ENCODE measurements at places on chromosomes 2 and 18.

DNA sequence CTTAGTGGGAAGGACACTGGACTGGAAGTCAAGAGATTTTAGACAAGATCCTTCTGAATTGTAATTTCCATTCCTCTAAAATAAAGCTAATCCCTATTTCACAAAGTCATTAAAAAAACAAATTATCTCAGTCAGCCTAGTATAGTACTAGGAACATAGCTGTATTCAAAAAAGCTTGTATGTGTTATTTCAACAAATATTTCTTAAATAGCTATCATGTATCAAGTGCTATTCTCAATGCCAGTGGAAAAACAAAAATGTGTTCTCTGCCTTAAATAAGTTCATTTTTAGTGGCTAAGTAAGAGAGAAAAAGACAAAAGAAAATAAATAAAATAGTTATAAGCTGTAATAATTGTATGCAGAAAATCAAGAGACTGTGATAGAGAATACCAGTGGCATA lies 541.8 kb upstream of the CDH2 start:
- no peak for DNase-seq

DNA sequence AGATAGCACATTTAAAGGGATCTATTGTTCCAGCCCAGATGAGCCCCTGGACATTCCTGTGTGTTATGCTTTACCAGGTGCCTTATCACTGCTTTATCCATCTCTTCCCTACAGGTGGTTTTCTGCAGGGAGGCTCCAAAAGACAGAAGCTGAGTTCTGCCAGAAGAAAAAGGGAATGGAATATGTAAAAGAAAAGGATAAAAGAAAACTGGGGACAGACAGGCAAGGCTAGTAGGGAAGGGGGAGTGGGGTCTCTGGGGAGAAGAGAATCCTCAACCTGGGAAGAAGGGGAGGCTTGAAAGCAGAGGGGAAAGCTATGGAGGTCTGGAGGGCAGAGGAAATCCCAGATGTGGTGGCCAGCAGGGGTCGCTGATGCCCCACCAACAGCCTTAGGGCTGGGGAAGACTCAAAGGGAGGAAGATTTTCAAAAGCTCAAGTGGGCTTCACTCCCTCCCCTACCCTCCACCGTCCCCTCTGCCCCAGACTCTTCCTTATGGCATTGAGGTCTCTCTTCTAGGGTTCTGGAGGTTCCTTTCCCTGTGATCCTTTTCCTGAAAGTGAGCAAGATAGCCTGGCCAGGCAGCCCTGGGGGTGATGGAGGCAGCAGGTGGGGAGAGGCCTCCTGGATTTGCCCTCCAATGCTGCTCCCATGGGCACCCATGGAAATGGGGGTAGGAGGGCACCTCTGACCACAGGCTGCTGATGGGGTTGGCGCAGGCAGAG lies 178.1 kb upstream of the PKDCC start:
- DNase-seq, result peak; percentile 59

GRCh38 chr2:37915773-37916172 lies 9.3 kb upstream of the RMDN2 start:
- DNase-seq, result no peak

- DNase-seq, result no peak
Measured at GRCh38 chr2:129872446-129872845, 107.0 kb upstream of the RAB6C start.

- no peak for DNase-seq
Measured at GRCh38 chr2:95031726-95032116, 6.2 kb downstream of the MAL start.

DNA sequence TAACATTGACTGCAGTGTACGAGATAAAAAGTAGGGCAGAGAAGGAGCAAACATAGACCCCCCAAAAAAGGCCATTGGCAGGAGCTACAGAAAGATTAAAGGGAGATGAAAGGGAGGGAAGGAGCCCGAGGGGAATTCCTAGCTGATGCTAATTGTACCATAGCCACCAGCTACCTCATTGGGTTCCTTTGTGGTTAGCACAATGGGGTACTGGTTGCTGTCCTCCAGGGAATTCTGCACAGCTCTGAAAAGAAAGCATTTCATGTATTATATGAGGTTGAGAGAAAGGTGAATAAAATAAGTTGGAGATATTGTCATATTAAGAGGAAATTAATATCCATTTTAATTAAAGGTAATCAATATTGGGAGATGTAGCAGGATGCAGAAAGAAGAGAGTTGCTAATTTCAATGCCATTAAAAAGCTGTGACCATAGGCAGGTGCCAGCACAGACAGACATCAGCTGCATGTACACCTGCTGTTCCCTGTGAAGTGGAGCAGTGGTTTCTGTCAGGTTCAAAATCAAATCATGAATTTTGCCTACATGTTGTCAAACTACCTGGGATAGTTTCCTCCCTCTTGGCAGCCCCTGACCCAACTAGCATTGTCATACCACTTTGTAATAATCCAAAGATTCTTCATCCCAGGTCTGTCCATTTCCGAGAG lies 185.4 kb upstream of the DLGAP1 start:
- no peak for DNase-seq

GRCh38 chr2:219552382-219553167 lies 8.7 kb downstream of the TMEM198 start:
- DNase-seq, result peak; percentile 73

- DNase-seq, result no peak
Measured at GRCh38 chr2:46369783-46370182, 72.6 kb downstream of the EPAS1 start.

DNA sequence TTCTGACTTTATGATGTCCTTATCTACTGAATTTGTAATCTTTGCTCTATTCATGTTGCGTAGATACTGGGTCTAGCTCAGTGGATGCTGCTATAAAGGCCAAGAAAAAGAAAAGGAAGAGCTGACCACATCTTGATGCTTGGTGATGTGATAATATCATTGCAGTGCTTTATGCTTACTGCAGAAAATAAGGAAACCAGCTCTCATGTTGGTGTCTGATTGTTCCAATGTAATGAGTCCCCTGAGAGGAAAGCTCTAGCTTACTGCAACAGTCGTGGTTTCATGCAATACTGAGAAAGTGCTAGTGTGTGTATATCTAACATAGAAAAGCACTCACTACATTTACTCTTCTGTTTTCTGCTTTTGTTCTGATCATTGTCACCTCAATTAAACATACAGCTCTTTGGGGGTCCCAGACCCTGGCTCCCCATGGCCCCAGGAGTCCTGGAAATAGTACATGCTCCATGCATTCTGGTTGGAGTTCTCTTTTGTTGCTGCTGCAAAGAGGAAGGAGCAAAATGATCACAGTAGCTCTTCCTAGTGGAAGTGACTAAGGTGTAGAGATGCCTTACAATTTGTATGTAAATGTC lies 338.8 kb downstream of the CYRIA start:
- no peak for DNase-seq

DNA sequence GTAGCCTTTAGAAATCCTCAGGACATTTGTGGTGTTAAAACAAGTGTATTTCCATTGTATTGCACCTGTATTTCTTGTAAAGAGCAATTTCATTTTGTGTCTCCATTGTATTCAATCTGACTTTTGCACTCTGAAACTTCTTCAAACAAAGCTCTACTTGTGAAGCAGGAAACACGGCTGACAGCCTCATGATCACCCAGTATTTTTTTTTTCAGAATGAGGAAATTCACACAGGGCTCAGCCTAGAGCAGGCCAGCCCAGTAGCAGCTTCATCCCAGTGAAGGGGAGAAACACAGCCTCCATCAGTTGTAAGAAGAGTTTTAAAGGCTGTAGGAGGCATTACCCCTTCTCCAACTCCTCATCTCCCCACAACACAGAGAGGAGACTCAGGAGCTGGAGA lies 175.9 kb upstream of the KLHL29 start:
- no peak for DNase-seq

- DNase-seq, result no peak
Measured at GRCh38 chr2:37820471-37820986, 104.6 kb upstream of the RMDN2 start.

DNA sequence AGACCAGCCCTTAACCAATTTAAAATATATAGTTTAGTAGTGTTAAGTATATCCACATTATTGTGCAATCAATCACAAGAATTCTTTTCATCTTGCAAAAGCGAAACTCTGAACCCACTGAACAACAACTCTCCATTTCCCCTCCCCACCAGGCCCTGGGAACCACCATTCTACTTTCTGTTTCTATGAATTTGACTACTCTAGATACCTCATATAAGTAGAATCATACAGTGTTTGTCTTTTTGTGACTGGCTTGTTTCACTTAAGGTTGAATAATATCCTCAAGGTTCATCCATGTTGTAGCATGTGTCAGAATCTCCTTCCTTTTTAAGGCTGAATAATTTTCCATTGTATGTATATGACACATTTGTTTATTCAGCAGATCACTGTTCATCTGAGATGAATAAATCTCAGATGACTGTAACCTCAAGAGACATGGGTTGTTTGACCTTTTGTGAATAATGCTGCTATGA lies 8.1 kb upstream of the SOS1 start:
- DNase-seq, result peak; percentile 48

GRCh38 chr2:120150040-120150482 lies 73.1 kb downstream of the TMEM185B start:
- no peak for DNase-seq

DNA sequence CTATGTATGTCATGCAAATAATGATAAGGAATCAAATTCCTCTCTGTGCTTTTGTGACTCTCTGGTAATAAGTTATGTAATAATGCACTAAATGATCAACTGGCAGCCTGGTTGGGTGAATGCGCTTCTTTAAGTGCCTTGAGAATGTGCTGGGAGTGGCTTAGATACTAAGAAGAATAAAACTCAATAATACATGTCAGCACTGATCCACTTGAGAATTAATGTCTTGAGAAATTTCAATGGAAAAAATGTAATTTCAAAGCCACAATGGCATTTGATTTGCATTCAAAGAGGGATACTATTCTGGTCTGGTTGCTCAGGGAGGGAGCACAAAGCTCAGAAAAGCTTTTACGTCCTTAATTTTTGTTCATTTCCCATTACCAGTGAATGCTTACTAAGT lies 137.7 kb upstream of the MMADHC start:
- no peak for DNase-seq

GRCh38 chr2:235502336-235502735 lies 8.5 kb downstream of the AGAP1 start:
- no peak for DNase-seq

GRCh38 chr2:16554060-16554583 lies 111.5 kb downstream of the CYRIA start:
- DNase-seq, result no peak

- no peak for DNase-seq
Measured at GRCh38 chr2:54887850-54888545, 162.3 kb downstream of the RTN4 start.

DNA sequence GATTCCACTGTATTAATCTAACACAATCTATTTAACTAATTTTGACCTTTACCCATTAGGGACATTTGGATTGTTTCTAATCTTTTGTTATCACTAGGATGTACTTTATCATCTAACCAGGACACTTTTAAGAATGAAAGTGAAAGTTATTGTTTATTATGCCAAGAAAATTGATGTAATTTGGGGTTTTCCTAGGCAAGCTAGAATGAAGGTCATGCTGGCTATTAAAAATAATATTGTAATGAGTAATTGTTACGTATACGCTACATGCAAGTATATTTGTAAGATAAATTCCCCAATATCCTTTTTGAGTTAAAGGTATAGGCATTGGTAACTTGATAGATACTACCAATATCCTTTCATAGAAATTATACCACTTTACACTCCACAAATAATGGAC lies 74.6 kb downstream of the COL5A2 start:
- no peak for DNase-seq

- DNase-seq, result no peak
Measured at GRCh38 chr18:33906046-33906445, 318.7 kb downstream of the NOL4 start.

- DNase-seq, result no peak
Measured at GRCh38 chr2:49261781-49262180, 107.5 kb upstream of the FSHR start.

DNA sequence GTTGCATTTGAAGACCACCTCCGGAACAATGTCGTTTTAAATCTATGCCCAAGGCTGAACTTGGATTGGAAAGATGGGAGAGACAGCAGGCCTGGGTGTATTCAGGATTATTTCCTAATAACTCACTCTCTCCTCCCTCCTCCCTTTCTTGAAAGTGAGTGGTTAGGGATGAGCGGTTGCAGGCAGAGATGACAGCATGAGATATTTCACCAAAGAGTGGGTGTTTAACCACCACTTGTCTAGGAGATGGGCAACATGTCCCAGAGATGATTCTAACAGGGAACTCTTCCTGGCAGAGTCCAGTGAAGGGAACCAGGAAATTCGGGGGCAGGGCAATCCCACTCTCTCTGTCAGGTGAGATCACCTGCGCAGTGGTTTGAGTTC lies 123.2 kb downstream of the KCTD1 start:
- DNase-seq, result no peak

DNA sequence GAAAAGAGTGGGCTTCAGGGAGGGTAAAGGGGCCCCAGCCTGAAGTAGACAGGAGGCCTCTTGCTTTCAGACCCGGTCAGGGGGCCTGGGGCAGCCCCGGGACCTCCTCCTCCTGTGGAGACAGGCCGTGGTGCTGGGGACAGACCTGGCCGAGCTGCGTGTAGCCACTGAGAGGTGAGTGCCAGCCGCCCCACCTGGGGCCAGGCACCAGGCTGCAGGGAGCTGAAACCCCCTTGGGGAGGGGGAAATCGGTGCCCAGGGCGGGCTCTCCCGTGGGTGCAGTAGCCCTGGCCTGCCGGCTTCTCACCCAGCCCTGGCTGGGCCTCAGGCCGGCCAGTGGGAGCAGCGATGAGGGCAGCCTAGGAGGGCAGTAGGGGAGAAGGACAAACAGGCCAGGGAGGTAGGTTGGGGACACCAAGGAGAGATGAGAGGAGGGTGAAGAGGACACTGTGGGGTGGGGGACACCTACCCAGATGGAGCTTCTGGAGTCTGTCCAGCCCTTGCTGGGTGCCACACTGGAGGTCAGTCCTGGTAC lies 24.0 kb downstream of the CROCC2 start:
- DNase-seq, result no peak

- no peak for DNase-seq
Measured at GRCh38 chr2:11722292-11723060, 24.0 kb upstream of the LPIN1 start.

DNA sequence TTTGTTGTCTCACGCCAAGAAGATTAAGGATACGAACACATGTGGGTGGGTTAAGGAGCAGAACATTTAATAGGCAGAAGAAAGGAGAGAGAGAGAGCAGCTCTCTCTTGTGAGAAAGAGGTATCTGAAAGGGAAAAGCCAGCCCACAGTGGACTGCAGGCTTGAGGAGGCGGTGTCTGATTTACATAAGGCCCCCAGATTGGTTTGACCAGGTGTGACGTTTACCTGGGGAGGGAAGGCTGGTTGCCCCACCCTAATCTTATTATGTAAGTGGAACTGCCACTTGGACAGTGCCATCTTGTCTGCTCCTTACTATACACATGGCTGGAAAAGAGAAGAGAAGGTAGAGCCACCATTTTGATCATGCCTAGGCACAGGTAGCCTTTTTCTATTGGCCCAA lies 189.2 kb downstream of the NCK2 start:
- no peak for DNase-seq

DNA sequence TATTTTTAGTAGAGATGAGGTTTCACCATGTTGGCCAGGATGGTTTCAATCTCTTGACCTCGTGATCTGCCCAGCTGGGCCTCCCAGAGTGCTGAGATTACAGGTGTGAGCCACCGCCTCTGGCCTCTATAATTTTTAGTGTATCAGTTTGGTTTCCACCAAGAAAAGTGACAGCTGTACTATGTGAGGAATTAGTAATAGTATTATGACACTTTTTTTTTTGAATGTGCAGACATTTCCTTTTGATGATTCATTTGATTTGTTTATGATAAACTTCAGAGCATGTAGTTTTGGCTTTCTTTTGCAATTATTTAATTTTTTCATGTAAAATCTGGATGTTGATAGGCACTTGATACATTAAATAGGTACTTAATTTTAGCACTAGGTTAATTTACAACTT lies 61.5 kb downstream of the PTPN4 start:
- DNase-seq, result no peak

- no peak for DNase-seq
Measured at GRCh38 chr2:200658278-200658864, 72.6 kb downstream of the AOX1 start.
